ENCODE measurements at places on chromosomes 16 and 17.
A peak's percentile ranks its signal among the peaks of the same experiment; 100 is the strongest.

DNA sequence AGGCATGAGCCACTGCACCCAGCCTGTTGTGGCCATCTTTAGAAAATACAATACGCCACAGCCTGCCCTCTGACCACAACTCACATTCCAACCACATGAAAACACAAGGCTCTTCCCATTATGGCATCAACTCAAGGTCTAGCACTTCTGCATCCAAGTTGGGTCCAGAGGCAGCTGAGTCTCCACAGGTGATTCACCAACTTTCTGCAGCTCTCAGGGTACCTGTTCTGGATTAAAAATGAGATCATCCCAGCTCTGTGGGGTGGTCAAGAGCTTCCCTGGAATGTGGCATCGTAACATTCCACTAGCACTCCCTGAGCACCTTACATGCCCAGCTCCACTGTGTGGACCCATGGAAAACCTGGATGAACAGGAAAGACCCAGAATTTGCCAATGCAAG, 9.9 kb upstream of the GUCY2D start:
- no peak for DNase-seq

DNA sequence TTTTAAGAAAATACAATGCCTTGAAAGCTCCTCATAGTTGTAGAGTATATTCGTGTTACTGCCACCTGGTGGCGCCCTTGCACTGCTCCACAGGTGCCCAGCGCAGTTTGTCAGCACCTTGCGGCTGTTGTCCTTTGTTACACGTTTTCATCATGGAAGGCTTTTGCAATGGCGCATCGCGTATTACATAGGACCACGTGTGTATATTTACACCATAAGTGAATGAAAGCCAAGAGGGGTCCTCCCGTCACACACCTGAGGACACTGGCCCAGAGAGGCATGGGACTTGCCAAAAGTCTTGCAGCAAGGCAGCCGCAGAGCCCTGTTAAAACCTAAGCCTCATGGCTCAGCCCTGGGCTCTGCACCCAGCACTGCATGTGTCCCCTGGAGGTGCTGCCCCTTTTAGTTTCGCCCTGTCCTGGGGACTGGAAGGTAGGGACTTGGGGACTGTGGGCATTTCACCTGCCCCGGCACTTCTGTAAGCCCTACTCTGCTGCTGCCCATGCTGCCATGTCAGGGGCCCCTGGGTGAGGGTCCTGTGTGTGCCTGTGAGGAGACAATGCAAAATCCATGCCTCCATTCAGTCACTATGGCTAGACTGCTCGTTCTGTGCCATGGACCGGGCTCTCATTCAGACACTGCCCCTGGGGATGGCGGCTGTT, 24.3 kb downstream of the POLR3E start:
- DNase-seq = peak; percentile 38

- DNase-seq = no peak
Measured at GRCh38 chr17:3983606-3984484, 19.6 kb upstream of the ATP2A3 start.

DNA sequence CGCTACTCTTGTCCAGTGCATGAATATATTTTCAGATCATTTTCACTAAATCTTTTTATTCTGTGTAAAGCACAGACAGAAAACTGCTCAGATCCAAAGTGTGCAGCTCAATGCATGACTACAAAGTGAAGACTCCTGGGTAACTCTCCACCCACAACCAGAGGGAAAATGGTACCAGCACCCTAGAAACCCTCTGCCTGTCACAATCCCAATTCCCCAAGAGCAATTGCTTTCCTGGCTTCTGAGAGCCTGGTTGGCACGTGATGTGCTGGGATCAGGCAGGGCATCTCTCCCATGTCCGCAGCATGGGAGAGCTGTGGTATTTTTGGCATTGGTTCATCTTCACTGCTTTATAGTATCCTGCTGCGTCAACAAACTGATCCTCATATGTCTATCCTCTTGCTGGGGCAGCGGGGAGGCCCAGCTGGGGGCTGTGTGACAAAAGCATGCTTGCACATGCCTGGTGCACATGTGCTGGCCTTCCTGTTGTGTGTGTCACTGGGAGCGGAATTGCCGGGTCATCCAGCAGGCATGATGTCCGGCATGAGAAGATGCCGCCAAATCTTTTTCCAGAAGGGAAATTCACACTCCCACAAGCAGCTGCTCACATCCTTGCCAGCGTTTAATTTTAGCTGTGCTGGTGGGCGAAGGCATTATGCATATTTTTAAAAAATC, 278.9 kb upstream of the FOXF1 start:
- DNase-seq = no peak

GRCh38 chr16:11010575-11011221, 66.3 kb downstream of the CLEC16A start:
- DNase-seq = no peak

GRCh38 chr17:1232786-1233185, 37.5 kb upstream of the BHLHA9 start:
- DNase-seq = no peak

DNA sequence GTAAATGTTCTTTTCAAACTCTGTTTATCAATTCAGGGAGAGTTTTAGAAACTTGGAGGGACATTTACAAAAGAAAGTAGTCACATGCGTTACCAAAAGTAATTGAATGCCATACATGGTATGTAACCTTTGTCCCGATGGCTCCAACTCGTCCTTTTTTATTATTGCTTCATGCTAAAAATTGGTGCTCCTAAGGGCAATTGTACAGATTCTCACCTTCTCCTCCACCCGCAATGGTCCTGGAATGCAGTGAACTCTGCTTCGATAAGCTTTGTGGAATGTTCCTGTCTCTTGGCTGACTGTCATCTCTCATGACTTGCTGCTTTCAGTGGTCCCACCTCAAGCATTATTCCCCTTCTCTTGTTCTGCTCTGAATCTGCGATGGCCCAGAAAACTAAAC, 20.9 kb downstream of the GNAO1 start:
- DNase-seq = no peak

GRCh38 chr16:85929259-85929721, 30.3 kb downstream of the IRF8 start:
- no peak for DNase-seq

- DNase-seq = no peak
Measured at GRCh38 chr16:48462106-48462740, 77.0 kb upstream of the SIAH1 start.

DNA sequence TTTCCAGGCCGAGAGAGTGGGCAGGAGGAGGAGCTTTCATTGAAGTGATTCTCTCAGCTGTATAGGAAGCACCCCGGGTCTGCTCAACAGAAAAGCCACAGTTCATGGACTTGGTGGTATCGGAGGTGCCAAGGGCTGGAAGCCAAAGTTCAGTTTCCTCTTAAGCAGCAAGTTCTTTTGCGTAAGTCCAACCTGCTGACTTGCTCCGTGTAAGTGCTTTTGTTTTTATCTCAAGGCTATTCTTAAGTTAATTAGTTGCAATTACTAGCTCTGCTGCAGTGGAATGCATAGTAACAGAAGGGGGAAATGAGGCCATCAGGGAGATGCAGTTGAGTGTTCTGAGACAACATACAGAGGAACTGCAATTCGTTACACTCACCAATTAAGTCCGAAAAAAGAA, 44.6 kb downstream of the SMIM36 start:
- DNase-seq = no peak

- DNase-seq = no peak
Measured at GRCh38 chr17:17508019-17508535, 11.9 kb upstream of the RASD1 start.

DNA sequence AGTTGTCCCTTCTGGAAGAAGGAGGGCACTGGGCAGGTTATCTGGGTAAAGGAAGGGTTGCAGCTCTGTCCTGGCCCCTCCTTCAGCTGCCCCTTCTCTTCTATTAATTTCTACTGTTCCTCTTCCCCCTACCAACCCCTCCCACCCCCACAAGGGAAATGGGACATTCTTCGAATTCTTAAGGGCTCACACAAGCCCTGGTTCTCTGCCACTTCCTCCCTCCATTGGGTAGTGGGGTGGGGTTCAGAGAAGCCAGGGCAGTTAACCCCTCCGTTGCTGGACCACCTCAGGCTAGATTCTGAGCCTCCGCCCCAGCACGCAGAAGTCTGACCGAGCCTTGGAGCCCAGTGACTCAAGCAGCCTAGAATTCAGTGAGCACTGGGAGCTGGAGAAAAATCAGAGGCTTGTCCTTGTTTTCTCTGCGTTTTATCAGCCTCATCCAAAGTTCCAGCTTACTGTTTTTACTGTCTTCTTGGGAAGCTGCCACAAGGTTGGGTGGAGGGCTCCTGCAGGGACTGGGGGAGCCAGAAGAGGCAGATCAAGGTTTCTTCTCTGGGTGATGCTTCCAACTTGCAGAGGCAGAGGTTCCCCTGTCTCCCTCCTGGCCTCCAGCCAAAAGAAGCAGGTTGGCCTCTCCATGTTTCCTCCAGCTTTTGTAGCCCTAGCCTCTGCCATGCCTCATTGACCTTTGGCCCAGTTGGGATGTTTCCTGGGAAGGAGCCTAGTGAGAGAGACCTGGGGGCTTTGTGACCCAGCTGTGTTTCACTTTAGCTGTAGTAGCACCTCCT, 10.2 kb downstream of the LASP1 start:
- no peak for DNase-seq

DNA sequence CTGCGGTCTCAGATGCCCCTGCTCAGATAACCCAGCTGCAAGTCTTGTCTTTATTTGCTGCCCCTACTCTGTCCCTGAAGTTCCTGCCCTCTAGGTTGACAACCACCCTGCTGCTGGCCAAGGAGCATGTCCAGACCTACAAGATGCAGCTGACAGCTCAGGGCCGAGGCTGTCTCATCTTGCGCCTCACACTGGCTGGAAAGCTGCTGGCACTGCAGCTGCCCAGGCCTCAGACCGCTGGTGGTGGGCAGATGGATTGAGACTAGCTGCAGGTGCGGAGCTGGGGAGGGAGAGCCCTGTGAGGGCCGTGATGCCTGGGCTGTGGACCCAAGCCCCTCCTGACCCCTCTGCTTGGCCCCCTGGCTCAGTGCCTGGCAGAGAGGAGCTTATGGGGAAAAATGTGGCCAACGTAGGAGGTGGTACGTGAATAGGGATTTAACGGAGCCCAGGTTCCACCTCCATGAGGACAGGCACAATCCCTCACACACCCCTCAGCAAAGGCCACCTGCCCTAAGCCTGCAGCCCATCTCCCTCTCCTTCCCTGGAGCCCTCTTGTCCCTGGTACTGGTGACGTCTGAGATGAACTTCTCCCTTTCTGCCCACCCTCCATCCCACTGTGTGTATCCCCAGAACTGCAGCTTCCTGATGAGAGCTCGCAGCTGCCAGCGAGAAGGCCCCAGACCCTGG, 8.3 kb upstream of the GALK1 start:
- no peak for DNase-seq

DNA sequence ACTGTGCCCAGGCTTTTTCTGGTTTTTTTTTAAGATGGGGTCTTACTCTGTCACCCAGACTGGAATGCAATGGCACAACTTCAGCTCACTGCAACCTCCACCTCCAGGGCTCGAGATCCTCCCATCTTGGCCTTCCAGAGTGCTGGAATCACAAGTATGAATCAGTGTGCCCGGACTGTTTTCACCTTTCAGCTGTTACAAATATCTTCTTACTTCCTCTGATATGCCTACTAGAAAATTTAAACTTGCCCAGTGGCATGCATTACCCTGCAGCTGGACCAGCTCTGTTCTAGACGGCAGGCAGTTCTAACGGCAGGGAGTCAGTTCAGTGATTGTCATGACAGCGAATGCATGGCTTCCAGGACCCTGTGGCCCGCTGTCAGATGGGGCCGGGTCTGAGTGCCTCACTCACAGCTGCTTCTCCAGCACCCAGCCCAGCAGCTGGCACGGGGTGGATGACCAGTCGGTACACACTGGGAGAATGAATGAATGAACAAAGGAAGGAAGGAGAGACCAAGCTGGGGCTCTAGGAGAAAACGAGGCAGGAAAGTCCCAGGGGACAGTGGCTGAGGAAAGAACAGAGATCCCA, 28.0 kb upstream of the LITAF start:
- DNase-seq = no peak

DNA sequence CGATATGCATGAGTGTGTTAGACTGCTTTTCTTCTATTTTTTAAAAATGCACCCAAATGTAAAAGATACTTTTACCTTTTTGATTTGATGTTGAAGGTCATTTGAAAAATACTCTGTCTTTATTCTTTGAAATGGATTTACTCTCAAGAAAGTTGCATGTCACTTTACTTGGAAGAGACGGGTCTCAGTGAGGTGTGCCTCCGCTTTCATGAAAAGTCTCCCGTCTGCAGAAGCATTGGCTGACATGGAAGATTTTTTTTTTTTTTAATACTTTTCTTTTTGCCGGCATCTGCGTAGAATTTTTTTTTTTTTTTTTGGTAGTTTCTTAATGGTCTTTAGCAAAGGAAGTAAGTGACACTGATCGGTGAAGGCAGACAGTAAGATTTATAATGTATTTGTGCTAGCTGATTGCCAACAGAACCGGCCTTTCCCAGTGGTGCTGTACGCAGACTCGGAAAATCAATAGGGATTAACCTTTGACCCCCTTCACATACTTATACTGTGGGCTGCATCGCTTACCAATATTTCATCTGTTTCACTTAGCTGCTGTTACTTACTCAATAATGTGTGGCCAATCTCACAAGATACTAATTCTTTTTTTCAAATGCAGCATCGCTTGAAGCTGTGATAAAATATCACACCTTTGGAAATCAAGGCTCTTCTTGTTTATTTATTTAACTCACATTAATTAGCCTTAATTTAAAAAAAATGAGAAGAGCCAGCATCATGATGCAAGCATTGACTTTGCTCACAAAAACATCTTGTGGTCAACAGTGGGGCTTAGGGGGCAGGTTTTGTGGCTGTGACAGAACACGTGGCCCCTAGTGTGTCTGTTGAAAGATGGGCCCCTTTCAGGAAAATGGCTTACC, 383.9 kb downstream of the WWOX start:
- DNase-seq = no peak

- DNase-seq = no peak
Measured at GRCh38 chr17:82384730-82385481, 13.3 kb downstream of the UTS2R start.

DNA sequence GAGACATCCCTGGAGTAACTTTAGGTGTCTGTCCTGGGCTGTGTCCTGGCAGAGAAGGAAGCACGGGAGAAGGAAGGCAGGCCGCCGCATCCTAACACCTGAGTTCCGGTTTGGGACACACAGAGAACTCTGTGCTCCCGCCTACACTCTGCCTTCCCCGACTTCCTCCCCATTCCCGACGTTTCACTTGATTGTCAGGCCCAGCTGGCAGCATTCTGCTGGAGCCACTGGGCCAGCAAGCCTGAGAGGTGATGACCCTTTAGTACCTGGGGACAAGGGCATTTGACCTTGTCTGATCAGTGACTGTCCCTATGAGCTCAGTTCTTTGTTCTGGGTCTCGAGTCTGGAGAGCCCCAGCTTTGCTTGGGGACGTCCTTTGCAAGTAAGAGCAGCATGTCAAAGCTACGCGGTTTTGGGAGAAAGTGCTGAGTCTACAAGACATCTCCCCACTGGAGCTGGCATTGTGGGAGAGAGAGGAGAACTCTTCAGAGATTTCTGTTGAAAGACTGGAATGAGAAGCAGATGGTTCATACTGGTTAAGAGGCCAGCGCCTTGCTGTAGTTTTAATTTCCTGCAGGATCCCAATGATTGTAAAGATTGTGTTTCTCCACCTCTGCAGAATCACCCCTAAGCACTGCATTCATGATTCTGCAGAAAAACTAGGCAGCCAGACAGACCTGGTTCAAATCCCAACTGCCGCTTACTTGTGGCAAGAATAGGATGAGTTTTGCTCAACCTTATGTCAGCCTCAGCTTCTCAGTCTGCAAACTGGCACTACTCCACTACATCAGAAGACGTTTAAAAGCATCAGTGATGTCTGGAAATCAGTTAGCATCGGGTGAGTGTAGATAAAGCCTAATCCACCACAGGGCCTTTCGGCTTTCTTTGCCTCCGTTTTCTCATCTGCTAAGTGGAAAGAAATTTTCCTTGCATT, 20.6 kb downstream of the ABAT start:
- DNase-seq = no peak

- DNase-seq = no peak
Measured at GRCh38 chr16:22117609-22118008, 25.3 kb downstream of the VWA3A start.

GRCh38 chr17:46940692-46941404, 17.9 kb downstream of the GOSR2 start:
- DNase-seq = peak; percentile 50
